Memory B cell (primary cell): ENCODE measurements at places on chromosomes 7 and 10.

DNA sequence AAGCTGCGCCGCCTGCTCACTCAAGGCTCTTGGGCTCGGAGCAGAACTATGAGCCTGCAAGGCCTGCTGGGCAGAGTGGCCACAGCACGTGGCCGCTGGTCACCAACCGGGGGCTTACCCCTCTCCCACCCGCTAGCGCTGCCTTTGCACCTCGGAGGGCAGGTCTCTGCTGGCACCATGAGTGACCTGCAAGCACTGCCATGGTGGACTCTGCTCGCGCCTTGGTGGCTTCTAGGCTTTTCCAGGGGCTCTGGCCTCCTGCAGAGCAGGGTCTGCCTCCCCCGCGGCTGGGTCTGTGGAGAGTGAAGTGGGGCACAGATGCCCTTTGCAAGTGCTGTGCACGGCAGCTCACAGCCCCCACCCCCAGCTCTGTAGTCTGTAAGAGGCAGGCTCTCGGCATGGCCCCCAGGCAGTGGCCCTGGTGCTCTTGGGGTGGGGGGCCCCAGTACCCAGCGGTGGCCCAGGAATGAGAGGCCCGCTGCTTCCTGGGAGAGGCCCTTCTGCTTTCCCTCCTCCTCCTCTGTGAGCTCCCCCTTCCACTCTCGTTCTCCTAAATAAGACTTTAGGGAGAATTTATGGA lies 119.6 kb downstream of the INPP5A start:
- DNase-seq, result no peak

DNA sequence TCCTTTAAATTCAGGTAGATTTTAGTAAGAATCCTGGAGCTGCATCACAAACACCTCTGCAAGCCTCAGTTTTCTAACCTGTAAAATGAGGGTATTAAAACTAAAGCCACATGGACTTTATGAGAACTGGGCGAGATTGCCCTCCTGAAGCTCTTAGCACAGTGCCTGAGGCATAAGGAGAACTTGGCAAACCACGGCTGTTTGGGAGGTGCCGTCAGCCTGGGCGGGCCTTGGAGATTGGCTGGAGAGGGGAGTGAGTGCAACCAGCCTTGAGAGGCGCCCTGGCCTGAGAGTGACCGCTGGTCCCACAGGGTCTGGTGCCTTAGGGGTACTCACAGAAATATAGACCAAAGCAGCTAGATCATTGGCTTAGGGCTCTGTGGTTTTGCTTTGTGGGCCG lies 5.4 kb upstream of the TNS3 start:
- DNase-seq, result no peak

- no peak for DNase-seq
Observed at GRCh38 chr7:99551334-99551733, 580 bp downstream of the FAM200A start.

DNA sequence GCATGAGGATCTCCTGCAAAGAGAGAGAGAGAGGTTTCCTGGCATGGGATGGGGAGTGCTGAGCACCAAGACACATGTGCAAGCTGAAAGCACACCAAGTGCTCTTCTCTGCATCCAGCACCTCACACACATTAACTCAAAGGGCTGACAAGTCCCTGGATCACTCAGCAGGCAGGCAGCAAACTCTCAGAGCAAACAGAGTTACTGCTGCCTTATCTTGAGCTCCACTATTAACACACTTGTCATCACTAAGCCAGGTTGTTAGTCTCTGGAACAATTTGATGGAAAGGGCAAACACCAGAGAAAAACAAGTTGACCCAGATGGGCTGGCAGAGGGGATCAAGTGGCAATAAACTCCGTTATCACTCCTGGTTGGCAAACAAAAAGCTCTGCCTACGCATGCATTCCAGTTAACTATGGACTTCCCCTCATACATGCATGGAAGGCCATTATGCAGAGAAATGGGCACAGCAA lies 349.9 kb downstream of the KCNMA1 start:
- no peak for DNase-seq

GRCh38 chr10:96072674-96073073 lies 29.3 kb downstream of the CCNJ start:
- DNase-seq, result no peak

DNA sequence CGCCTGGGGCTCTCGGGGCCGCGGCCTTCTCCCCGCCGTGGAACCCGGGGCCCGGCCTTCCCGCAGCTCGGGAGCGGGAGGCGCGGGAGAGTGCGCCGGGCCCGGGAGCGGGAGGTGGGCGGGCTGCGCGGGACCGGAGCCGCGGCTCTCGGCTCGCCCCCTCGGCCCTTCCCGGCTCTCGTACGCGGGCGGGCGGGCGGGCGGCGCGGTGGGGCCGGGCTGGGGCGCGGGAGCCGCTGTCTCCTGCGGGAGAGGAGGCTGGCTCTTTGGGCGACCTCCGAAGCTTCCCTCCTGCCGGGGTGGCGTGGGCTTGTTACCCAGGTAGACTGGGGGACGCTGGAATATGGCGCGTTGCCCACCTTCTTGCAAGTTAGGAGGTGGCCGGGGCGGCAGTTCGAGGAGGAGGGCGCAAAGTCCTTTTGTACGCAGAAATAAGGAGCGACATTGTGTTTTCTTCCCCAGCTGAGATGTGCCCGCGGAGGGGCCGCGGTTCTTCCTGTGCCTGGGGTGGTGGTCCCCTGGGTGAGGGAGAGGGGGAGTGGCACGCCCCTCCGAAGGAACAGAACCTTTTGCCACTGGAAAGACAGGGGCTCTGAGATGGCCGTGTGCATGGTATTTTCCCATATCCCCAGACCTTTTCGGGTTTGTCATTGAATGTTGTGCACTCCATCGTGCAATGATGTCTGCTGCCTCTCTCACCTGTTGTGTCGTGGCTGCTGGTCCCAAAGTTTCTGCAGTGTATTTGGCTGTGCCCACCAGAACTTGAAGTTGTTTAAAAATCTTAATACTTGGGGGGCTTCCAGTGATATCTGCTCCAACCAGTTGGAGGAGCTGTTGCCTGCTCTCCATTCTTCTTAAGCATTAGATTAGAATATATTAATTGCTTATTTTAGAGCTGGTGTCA lies 844 bp downstream of the NRF1 start:
- DNase-seq, result peak; percentile 21

DNA sequence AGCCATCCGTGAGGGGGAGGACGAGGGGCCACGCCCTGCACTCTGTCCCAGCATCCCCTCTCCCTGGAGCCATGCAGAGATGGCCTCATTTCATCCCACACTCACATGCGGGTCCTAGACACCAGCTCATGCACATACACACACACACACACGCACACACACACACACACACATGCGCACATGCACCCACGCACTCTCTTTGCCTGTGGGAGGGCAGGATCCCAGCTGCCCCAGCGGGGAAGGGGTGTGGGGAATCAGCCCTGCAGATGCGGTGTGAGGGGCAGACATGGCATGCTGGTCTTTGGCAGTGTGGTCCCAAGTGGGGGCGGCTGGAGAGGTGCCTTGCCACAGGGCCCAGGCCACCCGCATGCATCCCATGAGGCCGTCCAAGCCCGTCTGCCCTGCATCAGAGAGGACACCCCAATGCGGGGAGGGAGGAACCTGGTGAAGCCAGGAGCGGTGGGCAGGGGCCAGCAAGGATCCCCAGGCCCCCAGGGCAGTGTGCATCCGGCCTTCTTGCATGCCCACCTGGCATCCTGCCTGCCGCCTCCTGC lies 68.1 kb downstream of the LHPP start:
- no peak for DNase-seq

DNA sequence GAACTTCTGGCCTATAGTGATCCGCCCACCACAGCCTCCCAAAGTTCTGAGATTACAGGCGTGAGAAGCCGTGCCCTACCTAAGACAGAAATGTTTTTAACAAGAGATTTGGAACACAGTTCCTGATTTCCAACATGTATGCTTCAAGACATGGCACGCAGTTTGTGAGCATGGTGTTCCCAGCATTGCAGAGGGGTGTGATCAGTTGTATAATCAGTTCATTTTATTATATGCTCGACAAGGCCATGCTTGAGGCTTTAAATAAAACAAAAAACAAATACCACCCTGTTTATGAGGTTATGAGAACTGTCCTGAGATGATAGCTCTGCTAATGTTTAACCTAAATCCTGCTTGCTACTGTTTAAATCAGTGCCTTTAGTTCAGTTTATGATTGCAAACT lies 60.2 kb downstream of the TASOR2 start:
- no peak for DNase-seq

GRCh38 chr7:39504963-39505362 lies 61.2 kb upstream of the YAE1 start:
- DNase-seq, result no peak

- DNase-seq, result no peak
Observed at GRCh38 chr7:44557485-44557884, 16.2 kb downstream of the DDX56 start.

GRCh38 chr10:124719213-124719851 lies 24.8 kb downstream of the FAM53B start:
- peak; percentile 59 for DNase-seq

DNA sequence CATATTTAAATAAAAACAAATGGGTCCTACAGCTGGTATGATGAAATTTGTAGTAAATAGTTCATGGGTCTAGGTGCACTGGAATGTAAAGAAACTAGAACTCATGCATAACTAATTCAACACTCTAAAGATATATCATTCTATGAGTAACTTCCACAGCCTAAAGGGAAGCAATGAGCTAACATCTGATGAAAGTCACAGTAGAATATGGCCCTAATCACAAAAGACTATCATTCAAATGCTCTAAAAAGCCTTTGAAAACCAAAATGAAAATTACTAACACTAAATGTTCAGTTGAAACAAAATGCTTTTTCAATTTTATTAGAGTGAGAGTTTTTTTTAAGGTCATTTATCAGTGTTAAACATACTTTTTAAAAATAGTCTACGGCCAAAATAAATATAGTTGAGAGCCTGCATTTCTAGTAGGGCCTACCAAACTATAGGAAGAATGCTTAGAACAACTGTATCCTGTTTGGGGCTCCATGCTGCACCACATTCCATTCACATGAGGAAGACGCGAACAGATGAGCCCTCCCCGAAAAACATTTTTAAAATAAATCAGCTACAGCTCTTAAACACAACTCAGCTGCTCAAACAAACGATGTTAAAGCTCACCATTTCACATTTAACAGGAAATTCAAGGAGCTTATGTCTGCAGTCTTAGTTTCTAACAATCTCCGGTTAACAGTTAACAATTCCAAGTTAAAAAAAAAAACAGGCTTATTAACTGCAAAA lies 134.5 kb downstream of the NRBF2 start:
- no peak for DNase-seq

- no peak for DNase-seq
Observed at GRCh38 chr7:94710256-94710655, 54.3 kb upstream of the SGCE start.

DNA sequence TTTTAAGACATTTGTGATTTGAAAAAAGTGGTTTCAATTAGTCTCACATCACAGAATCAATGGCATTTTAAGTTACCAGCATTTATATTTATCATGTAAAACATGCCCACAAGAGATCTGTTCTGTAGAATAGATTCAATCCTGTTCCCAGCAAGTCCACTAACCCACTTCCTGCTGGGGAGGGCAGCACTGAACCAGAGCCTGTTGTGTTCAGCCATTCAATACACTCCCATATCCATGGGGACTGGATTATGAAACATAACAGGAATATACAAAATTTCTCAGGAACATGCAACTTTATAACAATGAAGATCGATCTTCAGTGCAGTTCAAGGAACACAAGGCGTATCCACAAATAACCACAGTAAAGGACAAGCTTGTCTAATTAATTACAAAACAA lies 24.4 kb upstream of the ANK3 start:
- no peak for DNase-seq

DNA sequence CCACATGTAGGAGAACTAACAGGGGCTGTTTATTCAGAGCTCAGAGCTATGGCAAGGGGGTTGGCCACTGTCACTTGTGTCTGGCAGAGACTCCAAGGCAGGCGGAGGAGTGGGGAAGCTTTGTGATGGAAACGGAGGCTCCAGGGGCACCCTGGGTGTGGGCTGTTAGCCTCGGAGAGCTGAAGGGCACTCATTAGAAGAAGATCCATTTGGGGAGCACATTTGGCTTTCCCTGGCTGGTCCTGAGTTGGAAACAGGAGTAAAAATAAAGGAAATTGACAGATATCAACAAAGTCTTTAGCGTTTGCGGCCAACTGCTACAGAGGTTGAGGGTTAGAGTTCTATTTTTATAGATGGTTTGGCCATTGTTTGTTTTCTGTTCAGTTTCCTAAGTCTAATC lies 288.3 kb upstream of the MKI67 start:
- no peak for DNase-seq

DNA sequence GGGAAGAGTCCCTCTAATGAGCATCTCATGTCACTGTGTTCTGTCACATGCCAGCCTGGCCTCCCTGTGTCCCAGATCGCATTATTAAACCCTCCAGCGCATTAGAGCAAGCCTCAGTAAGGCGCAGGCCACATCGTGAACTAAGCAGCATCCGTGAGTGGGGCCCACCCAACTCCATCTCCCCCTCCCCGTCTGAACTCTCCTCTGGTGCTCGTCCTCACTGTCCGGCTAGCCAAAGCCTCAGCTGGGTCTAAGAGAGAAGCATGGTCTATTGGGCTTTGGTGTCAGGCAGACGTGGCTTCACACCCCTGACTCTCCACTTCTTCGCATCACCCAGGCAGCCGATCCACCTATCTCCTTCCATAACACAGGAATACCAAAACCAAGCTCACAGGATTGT lies 164.7 kb upstream of the LANCL2 start:
- DNase-seq, result no peak

DNA sequence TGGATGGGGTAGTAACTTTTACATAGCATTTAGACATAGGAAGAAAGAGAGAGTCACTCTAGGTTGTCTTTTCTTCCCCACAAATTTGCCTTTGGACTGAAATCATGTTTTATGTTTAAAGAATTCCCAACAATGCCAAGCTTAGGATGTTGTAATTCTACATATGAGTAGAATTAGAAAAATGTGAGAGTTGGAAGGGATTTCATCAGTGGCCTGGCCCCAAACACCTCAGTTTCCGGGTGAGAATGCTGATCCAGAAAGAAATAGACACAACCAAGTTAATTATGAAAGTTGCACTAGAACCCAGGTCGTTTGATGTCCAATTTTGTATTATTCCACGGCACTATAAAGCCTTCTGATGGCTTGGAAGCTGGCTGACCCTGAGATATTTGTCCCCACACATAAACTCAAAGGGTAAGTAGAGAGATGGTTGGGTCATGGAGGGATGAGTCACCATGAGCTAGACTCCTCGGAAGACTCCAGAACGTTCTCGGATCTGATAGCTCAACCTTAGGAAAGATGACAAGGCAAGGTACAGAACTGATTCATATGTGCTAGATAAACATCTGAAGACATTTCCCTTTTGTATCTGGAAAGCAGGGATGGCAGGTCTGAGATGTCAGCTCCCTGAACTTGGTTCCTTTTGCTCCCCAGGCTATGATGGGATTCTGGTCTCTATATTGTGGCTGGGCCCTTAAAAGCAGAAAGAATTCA lies 48.8 kb upstream of the SLC35B4 start:
- DNase-seq, result no peak

DNA sequence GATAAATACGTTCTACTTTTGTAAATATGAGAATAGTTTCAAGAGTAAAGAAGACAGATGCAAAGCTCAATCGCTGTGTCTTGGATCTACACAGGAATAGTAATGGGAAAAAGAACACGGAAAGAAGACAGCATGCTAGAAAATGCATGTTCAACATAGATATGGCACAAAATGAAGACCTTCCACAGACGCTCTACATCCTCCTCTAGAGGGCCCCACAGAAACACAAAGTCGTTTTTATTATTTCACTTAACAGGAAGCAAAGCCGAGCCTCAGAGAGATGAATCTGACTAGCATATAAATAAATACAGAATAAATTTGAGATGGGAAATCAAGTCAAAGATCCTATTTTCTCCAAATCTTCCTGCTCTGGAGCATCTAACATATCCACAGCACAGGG lies 292.6 kb downstream of the PARD3 start:
- no peak for DNase-seq

GRCh38 chr7:156665101-156665500 lies 24.5 kb downstream of the RNF32 start:
- DNase-seq, result no peak

- no peak for DNase-seq
Observed at GRCh38 chr10:80504158-80504811, 33.4 kb upstream of the SH2D4B start.
